ENCODE measurements at places on chromosomes 1 and 21.

GRCh38 chr1:2504225-2504948, 22.0 kb downstream of the PANK4 start:
- no peak for DNase-seq

DNA sequence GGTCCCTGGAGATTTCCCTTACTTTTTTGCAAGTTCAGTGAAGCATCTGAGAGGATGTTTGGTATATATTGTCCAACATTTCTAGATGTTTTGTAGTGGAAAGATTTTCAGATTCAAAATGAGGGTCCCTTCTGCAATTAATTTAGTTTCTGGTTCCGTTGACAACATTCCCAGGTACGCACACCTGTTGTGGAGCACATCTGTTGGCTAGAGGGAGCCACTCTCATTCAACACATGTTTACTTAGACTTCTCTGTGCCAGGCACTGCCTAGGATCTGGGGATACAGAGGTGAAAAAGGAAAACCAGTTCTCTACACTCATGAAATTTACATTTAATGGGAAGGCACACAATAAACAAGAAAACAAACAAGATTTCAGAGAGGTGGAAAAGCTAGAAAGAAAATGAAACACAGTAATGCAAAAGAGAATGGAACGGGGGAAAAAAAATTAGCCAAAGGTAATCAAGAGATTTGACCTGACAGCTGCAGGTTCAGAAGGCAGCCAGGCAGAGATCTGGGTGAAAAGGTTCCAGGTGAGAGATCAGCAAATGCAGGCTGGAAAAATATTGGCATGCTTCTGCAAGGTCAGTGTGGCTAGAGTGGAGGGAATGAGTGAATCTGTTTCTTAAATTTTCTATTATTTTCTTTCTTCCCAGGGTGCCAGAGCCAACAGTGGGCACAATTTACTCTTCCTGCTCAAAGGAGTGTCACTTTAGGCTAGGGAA, 48.4 kb upstream of the KAZN start:
- DNase-seq: no peak

- no peak for DNase-seq
These were observed 7.4 kb downstream of the LHX9 start for GRCh38 chr1:197924516-197925123.

GRCh38 chr21:37412603-37413360, 46.2 kb downstream of the DYRK1A start:
- no peak for DNase-seq

- no peak for DNase-seq
These were observed 124.5 kb downstream of the CACHD1 start for GRCh38 chr1:64594446-64594845.

DNA sequence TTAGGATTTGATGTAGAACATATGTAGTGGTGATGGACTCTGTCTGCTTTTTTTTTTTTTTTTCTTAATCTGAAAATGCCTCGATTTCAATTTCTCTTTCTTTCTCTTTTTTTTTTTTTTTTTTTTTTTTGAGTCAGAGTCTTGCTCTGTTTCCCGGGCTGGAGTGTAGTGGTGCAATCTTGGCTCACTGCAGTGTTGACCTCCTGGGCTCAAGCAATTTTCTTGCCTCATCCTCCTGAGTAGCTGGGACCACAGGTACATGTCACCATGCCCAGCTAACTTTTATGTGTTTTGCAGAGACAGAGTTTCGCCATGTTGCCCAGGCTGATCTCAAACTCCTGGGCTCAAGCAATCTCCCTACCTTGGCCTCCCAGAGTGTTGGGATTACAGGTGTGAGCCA, 17.4 kb downstream of the MAST2 start:
- DNase-seq: no peak

GRCh38 chr1:98044071-98044697, 123.3 kb upstream of the DPYD start:
- DNase-seq: no peak

DNA sequence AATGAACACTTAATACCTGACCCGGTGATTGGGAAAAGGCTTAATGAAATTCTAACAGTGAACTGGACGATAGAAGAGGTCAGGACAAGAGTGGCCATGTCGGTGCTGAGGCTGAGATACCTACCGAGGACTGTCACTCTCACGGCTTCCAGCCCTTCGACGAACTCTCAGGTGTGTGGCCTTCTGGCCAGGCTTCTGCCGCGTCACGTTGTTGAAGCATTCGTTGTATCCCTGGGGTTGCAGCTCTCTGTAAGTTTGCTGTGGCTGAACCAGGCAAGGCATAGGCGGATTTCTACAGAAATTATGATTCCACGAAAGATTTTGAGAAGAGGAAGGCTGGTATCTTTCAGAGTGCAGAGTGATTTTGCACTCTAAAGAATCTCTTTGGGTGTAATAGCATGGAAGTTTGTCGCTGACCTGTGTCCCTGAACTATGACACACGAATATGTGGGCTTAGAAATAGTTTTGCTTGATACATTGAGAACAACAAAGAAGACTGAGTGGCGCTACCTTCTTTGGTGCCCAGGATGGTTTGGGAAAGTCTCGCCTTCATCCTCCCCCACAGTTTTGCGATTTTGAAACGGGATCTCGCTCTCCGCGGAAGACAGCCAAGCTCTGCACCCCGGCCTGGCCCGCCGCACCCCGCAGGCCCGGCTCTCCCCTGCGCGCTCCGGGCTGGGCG, 403 bp upstream of the EPHX4 start:
- DNase-seq: no peak

DNA sequence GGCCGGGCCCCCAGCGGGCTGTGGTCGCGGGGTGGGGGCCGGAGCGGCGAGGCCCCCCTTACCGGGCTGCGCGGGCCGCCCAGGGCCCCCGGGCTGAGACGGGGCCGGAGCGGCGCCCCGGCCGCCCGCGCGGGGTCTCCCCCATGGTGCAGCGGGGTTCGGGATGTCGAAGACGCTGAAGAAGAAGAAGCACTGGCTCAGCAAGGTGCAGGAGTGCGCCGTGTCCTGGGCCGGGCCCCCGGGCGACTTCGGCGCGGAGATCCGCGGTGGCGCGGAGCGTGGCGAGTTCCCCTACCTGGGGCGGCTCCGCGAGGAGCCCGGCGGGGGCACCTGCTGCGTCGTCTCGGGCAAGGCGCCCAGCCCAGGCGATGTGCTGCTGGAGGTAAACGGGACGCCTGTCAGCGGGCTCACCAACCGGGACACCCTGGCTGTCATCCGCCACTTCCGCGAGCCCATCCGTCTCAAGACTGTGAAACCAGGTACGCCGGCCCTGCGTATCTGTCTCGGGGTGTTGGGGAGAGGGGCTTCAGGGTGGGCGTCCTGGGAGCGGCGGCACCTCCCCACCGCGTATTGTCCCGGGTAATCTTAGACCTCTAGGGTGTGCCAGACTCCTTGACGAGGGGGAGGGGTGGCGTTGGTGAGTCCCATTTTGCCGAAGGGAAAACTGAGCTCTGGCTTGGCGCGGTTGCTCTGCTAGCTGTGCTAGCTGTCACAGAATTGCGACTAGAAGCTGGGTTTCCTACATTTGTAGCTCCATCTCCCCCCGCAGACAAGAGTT, 745 bp downstream of the MAGI3 start:
- peak; percentile 21 for DNase-seq

DNA sequence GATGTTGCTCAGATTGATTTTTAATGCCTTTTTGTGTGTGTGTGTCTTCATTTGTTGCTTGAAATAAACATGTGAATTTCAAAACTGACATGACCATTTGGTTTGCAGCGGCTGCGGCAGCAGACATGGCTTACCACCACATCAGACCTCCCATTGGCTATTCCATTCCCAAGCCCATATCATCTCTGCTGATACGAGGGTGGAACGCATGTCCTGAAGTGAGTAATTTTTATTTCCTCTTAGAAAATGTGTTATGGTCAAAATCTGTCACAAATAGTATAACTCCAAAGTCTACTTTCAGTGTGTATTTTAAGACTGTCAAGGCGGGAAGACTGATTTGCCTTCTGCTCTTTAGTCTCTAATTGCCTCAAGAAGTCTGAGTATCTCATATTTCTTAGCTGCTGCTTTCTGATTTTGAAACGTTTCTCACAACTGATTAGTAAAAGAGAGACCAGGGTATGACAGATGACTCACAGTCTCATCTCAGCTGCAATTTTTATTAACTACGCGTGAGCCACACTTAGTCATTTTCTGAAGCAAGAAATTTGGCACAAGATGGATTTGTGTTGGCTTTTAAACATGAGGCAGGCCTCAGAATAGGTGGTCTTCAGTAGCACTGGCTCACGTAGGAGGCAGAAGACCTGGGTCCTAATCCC, 49.0 kb downstream of the LRRC53 start:
- no peak for DNase-seq

GRCh38 chr21:38067086-38067739, 151.0 kb upstream of the KCNJ6 start:
- DNase-seq: no peak

- no peak for DNase-seq
These were observed 1.6 kb upstream of the CTSK start for GRCh38 chr1:150809651-150810050.

- no peak for DNase-seq
These were observed 113.9 kb downstream of the RABGAP1L start for GRCh38 chr1:174273190-174273589.

GRCh38 chr1:41023279-41023990, 1.9 kb upstream of the SLFNL1 start:
- DNase-seq: no peak

GRCh38 chr1:40435471-40435870, 14.8 kb upstream of the ZFP69B start:
- no peak for DNase-seq

DNA sequence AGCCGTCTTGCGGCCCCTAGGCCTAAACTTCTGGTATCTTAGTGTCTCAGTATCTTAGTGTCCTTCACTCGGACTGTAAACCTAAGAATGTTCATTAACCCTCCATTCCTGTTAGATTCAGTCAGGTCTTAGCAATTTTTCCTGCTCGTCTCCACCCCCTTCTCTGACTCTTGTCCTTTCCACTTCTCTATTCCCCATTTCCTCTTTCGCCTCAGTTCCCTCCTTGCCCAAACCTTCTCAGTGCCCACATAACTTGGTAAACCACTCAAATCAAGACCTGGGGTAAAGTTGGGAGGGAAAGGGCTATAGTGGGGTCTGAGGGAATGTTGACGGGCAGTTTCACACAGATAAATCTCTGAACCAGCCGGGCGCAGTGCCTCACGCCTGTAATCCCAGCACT, 726 bp upstream of the FCER1G start:
- no peak for DNase-seq

DNA sequence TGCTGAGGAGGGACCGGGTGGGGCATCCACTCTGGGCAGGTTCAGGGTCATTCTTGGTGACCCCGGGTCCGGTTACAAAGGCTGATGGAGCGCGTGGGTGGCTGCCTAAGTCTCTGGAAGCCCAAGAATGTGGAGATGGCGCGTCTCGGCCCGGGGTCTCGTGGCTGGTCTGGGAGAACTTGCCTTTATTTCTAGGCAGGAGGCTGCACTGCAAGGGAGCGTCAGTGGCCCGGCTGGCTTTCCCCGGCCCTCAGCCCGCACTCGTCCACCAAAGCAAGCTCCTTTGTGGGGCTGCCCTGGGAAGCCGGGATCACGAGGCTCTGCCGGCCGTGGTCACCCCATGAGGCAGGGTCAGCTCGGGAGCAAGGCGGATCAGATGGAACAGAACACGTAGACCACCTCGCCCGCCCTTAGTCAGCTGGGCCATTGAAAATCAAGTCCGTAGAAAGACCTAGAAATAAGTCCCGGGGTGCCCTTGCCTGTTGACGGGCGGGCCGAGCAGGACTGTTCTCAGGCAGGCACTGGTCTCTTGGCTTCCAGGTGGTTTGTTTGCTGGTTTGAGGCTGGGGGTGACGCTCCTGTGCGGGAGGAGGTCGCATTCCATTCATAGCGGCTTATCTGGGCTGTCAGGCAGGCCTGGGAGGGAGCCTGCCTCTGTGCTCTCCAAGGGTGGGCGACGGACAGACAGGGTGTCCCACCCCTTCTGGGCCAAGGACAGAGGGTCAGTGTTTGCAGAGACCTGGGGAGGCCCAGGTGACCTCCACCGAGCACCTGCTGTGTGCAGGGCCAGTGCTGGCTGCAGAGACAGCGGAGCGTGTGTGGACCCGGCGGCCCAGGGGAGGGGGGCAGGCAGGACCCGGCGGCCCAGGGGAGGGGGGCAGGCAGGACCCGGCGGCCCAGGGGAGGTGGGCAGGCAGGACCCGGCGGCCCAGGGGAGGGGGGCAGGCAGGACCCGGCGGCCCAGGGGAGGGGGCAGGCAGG, 25.8 kb downstream of the COL18A1 start:
- DNase-seq: no peak

GRCh38 chr1:175062858-175063257, 4.8 kb upstream of the TNN start:
- no peak for DNase-seq

DNA sequence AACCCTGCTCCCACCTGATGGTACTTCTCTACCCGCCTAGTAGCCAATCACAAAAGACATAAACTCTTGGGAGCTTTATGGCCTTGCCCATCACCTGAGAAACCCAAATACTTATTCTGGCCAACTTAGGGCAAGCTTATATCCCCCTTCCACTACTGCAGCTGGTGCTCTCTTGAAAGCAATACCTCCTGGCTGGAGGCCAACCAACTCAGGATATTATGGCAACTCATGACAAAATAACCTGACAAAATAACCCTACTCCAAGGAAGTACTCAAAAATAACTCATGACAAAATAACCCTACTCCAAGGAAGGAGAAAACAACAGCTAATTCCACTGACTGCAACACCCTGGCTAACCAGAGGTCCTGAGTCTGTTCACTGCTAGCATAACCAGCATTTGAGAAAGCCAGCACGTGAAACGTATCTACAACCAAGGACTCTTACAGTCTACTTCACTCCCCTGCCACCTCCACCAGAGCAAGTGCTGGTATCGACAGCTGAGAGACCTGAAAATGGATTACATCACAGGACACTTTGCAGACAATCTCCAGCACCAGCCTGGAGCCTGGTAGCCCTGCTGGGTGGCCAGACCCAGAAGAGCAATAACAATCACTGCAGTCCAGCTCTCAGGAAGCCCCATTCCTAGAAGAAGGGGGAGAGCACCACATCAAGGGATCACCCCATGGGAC, 179.9 kb downstream of the COL24A1 start:
- no peak for DNase-seq

DNA sequence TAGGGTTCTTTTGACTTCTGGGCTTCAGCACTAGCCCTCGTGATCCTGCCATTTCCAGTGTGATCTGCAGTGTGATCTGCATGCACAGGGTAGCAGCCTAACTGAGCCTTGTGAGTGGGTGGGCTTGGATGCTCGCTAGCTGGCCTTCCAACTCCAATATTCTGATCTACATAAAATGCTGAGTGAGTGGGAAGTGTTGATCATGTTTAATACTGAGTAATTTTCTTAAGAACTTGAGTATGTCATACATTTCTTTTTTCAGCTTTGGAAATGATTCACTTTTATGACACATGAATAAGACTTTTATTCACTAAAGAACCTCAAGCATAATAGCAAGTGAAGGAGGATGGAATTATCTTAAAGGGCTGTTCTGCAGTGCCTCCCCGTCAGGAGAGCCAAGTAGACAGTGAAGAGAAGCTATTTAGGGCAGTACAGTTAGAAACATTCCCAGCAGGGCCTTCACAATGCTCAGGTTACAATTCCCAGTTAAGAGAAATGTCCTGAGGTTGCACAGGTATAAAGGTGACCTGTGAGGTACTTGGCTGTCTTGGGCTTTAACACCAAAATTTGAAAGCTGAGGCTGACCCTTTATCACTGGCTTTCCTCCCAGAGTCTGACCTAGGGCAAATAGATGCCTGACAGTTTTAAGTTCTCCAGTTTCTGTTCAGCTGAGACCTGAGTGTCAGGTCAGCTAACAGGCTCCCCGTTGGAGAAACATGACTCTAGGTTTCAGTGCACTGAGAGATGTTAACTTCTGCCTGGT, 29.1 kb upstream of the LRRC8C start:
- DNase-seq: no peak

- DNase-seq: no peak
These were observed 3.2 kb downstream of the SLC6A17 start for GRCh38 chr1:110153407-110153950.

GRCh38 chr1:41478118-41478748, 6.2 kb downstream of the EDN2 start:
- no peak for DNase-seq

GRCh38 chr1:55833529-55834091, 618.4 kb upstream of the USP24 start:
- DNase-seq: no peak
